ENCODE measurements at places on chromosomes 12 and 14.

GRCh38 chr14:78530078-78530477 lies 359.9 kb downstream of the NRXN3 start:
- DNase-seq, result no peak

DNA sequence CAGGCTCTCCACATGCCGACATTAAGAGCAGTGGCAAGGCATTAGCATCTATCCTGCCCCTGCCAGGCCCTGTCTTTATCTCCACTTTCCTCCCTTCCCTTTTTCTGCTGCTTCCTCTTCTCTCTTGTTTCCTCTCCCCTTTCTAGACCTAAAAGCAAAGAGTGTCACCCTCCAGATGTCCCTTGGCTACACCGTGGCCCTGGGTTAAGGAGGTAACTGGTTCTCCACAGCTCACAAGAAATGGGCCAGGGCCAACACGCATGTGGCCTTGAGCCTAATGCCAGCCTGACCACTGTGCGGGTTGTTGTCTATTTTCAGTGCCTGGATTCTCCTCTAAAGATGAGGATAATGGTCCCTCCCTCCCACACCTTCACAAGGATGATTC lies 41.7 kb upstream of the DDX11 start:
- DNase-seq, result no peak

- DNase-seq, result no peak
These were observed 49.7 kb downstream of the PSMA6 start for GRCh38 chr14:35341751-35342488.

GRCh38 chr14:35133542-35134328 lies 11.4 kb downstream of the PRORP start:
- peak; percentile 32 for DNase-seq

- DNase-seq, result no peak
These were observed 12.0 kb downstream of the HELB start for GRCh38 chr12:66314278-66314677.

- no peak for DNase-seq
These were observed 57.6 kb downstream of the ST8SIA1 start for GRCh38 chr12:22276867-22277266.

- no peak for DNase-seq
These were observed 8.8 kb downstream of the SMOC1 start for GRCh38 chr14:69887740-69888657.

- DNase-seq, result no peak
These were observed 5.3 kb downstream of the GSC start for GRCh38 chr14:94764573-94764972.

- no peak for DNase-seq
These were observed 846 bp downstream of the SLIRP start for GRCh38 chr14:77708749-77709148.

GRCh38 chr12:88361493-88361892 lies 218.8 kb downstream of the KITLG start:
- DNase-seq, result peak; percentile 10

DNA sequence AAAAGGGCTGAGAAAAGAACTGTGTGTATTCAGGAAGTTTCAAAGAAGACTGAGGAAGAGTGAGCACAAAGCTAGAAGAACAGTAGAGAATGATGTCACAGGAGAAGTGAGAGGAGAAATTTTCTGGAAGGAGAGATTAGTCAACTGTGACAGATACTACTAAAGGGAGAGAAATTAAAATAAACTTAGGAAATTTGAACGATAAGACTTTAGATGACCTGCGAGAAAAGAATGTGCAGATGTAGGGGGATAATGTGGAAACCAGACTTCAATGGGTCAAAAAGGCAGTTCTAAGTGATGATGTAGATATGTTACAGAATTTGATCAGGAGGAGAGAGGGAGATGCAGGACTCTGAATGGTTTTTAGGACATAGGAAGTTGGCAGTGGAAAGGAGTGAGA lies 287.4 kb downstream of the SYT1 start:
- DNase-seq, result no peak

DNA sequence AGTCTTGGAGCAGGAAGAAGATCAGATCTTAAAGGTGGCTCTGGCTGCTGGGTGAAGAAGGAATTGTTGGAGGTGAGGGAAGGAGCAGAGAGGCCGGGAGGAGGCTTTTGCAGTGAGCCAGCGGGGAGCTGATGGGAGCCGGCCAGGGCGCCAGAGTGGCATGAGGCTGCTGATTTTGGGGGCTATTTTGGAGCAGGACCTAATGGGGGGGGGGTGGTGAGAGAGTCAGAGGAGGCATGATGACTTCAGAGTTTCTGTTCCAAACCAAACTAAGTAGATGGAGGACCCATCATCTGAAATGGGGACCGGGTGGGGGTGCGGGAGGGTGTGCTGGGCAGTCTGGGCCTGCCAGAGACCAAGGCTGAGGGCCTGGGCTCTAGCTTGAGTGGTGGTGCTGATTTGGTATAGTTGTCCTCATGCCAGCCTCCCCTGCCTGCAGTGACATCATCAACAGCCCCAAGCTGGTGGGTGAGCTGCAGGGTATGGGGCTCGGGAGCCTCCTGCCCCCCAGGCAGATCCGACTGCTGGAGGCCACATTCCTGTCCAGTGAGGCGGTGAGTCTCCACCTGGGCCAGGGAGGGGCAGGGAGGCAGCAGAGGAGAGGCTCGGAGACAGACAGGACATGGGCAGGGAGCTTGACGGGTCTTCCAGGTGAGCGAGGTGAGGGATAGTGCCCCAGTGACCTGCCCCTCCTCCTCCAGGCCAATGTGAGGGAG lies 6.2 kb downstream of the TNFAIP2 start:
- no peak for DNase-seq

GRCh38 chr14:62934439-62934838 lies 110.8 kb downstream of the KCNH5 start:
- no peak for DNase-seq

DNA sequence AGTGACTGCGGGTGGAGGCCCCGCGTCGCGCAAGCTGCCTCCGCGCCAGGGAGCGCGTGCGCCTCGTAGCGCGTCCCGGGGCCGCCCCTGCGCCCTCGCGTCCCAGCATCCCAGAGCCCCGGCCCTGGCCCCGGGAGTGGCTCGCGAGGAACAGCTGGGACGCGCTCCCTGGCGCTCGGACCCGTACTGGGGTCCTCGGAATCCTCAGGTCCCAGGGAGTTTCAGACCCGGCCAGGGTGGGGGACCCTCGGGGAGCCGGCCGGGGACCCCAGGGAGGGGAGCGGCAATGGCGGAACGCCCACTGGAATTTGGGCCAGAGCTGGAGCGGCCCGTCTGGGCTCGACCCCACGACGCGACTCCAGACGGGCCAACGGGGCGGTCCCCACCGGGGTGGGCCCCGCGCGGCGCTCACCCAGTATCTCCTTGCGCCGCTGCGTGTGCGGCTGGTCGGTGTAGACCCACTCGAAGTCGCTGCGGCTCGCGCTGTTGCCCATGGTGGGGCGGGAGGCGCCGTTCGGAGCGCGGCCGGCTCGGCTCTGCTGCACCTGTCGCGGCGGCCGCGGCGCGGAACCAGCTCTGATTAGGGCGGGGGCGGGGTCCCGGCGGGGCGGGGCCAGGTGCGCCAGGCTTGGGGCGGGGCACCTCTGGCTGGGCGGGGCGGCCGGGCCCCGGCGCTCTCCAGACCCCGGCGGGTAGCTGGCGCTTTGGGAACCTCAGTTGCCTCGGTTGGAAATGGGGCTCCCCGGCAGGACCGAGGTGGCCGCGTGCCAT lies at the start of gene DEGS2:
DEGS2 (minus strand) TSS at position 552 of the 771 bp plus-strand sequence; CDS start at position 494, 58 bp downstream.
- peak; percentile 46 for DNase-seq

- DNase-seq, result no peak
These were observed 26.2 kb upstream of the CHPT1 start for GRCh38 chr12:101671157-101671791.

Data from A549 (cell line).